ENCODE measurements at places on chromosomes 1 and 21.

DNA sequence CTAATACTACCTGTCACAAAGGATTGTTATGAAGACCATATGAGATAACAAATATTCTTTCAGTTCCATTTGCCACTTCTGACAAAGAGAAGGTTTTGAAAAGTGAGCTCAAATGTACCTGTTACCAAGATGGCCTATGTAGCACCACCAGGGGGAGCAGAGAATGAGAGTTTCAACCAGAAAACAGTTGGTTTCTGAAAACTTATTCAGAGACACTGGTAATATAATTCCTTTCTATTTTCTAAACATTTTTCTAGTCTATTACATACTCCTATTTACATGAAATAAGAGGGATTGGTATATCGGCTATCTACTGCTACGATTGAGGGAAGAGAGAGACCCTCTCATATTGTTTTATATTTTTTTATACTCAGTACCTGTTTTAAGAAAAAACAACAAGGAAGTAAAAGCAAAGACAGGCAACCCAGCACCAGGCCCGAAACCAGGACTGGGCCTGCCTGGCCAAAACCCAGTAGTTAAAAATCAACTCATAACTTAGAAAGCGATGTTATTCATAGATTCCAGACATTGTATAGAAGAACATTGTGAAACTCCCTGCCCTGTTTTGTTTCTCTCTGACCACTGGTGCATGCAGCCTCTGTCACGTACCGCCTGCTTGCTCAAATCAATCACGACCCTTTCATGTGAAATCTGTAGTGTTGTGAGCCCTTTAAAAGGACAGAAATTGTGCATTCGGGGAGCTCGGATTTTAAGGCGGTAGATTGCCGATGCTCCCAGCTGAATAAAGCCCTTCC lies 48.3 kb downstream of the IL23R start:
- DNase-seq, result no peak

DNA sequence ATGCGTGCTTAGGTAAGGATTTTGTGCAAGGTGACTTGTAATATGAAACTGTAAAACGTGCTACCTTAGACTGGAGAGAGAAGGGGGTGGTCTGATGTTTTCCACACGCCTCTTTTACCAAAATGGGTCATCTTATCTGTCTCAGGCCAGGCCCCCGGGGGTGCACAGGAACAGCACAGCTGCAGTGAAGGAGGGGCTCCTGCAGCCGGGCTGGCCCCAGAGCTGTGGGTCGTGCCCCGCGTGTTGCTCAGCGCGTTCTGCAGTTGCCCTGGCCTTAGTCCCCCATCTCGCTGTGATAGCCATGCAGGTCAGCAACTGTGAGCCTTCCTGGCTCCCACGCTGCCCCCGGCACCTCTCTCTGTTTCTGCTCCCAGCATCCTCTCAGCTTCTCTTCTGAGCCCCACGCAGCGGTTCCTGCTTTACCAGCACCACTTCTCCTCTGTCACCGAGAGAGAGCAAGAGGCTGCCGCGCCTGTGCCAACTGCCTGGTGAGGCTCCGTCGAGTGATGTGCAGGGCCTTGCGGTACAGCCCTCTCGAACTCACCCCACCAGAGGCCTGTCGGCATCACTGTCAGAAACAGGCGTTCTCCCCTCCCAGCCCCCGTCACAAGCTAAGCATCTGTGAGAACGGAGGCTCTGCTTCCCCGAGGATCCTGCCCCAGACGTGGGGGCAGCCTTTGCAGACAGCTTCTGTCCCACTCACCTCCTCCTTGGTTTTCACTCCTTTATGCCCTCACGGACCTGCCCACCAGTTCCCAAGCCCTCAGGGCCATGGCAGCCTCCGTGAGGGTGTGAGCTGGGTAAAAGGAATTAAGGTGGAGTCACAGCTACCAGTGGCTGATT lies 73.3 kb downstream of the ADARB1 start:
- no peak for DNase-seq

DNA sequence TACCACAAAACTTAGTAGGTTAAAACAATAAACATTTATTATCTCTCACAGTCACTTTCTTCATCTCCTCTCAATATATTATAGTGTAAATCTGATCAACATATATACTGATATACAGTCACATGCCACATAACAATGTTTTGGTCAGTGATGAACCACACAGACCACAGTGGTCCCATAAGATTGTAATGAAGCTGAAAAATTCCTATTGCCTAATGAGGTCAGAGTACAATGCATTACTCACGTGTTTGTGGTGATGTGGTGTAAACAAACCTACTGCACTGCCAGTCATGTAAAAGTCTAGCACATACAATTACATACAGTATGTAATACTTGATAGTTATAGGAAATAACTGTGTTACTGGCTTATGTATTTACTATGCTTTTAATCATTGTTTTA lies 30.1 kb downstream of the OLFML3 start:
- DNase-seq, result no peak

DNA sequence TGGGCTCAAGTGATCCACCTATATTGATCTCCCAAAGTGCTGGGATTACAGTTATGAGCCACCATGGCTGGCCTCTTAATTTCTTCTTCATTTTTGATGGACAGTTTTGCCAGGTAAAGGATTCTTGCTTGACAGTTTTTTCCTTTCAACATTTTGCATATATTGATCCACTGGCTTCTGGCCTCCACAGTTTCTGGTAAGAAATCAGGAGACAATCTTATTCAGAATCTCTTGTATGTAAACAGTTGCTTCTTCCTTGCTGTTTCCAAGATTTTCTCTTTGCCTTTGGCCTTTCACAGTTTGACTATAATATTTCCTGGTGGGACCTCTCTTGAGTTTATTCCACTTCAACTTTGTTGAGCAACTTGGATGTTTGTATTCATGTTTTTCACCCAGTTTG lies 20.1 kb upstream of the KLF18 start:
- DNase-seq, result no peak

Data from AG08396 (cell line).